ENCODE measurements at places on chromosomes 16 and 17. TPM values are rescaled to one million over a fixed set of nuclear protein-coding genes. Genes with fewer than 3 reads are reported as not detected.

- peak; percentile 66 for DNase-seq
Measured at GRCh38 chr17:28928061-28928460, 23.3 kb downstream of the PHF12 start.

DNA sequence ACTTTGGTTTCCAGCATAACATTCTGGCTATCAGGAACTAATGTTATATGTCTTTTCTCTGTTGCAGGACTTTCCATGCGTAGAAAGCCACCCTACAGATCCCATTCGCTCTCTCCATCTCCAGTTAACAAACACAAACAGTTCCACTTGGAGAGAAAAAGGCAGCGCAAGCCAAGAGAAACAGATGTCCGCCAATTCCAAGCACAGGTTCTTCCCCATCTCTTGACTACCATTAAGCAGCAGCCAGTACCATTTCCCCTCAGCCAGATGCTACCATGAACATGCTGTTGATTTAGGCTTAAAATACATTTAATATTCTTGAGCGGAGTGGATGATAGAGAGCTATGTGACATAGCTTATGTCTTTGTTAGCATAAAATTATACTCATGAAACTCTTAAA lies 22.4 kb downstream of the CEP95 start:
- no peak for DNase-seq

- no peak for DNase-seq
Measured at GRCh38 chr16:55406651-55407050, 72.3 kb upstream of the MMP2 start.

DNA sequence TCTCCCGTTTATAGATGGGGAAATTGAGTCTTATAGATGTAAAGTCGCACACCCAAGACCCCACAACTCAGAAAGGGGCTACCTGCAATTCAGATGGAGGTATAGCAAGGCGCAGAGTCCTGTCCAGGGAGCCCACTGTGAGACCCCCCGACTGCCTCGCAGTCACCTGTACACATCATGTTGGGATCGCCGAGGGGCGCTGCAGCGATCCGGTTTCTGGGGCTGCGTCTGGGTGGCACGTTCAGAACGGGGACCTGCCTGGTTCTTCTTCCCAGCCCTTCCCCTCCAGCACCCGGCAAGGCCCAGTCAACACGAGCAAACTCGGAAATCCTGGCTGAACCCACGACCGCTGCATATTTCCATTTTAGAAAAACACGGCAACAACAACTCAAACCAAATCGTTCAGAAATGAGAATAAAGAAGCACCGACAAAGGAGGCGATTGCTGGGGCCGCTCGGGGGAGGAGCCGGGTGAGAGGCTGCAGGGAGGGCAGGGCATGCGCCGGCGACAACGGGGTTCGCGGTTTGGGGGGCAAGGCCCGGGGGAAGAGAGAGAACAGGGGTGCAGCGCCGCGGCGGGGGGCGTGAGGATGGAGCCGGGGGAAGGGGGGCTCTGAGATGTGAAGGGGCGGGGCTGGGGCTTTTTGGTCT lies 643 bp downstream of the HSDL1 start:
- DNase-seq, result peak; percentile 62

DNA sequence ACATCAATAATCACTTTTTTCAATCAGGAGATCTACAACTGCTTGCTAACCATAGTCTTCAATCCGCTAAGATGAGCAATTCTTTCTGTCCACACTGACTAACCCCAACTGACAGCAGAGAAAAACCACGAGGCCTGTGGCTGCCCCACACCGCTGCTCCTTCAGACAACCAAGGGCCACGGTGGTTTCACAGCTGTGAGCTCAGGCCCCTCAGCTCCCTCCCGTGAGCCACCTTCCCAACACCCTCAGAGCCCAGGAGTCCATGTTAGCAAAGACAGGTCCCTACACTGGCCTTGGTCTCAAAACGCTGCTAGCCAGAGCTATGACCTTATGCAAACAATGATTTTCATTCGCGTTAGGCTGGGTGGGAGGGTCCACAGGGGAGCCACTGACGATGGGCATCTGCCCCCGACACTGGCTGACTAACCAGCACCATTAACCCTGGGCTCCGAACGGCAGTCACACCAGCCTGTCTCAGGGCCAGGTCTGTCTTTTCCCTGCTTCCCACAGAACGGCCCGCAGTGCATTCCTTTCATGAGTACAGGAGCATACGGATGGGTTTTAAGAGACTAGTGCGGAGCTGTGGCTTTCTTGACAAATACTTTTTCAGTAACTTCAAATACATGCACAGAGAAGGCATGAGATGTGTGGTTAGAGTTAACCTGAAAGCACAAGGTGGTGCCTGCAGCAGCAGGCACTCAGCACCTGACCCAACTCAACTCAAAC lies 67.3 kb downstream of the ANKRD11 start:
- peak; percentile 90 for DNase-seq

- no peak for DNase-seq
Measured at GRCh38 chr16:87678618-87679017, 76.3 kb downstream of the JPH3 start.

DNA sequence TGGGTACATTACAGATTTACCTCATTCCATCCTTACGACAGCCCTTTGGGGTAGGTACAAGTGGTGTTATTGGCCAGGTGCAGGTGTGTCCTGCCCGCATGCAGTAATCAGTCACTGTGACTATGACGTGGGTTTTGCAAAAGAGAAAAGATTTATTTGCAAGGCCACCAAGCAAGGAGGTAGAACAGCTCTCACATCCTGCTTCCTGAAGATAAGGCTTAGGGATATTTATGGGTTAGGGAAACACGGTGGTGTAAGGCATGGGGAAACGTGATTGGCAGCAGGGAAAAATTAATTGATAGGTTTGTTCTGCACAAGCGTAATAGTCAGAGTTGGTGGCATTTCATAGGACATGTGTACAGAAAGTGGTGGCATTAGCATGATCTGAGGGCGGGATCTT lies 214.8 kb downstream of the PARN start:
- no peak for DNase-seq

DNA sequence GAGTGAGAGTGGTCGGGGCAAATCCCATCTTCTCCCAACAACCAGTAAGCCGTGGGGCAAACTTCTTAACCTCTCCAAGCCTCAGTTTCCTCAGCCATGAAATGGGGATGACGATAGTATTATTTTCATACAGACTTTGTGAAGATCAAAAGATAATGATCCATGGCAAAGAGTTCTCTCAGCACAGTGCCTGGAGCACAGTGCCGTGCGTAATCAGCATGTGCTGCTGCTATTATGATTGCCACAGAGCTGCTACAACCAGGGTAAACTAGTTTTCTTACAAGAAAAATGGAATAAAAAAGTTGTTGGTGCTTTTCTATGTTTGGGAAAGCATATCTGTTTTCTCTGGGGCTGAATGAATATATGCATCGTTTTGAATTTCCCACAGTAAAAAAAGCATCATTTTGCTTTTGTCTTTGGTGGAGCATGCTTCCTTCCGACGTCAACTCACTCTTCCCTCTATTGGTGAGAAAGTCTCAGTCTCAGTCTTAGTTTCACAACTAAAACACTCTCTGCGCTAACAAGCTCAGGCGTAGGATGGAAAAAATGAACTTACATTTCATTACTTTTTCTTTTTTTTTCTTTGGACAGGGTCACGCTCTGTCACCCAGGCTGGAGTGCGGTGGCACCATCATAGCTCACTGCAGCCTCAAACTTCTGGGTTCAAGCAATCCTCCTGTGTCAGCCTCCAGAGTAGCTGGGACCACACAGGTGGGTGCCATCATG lies 37.2 kb downstream of the CDK5R1 start:
- DNase-seq, result peak; percentile 66

GRCh38 chr16:81324808-81325207 lies 10.0 kb downstream of the GAN start:
- no peak for DNase-seq

The SLC13A2 gene
- total RNA-seq, result not detected
